Tibial nerve (tissue), 4 donors: ENCODE measurements at places on chromosomes 2 and 18. TPM values are rescaled to one million over a fixed set of nuclear protein-coding genes. Genes with fewer than 3 reads are reported as not detected.

- H3K4me1 ChIP-seq: peaks cover 18% of the 10 kb centered on the region
- H3K4me3 ChIP-seq: peak within 1 kb of the TSS; percentile 72
- H3K27ac ChIP-seq: peak within 1 kb of the TSS; percentile 65
- no peaks in the 10 kb centered on the region for H3K36me3 ChIP-seq
These were observed at the start of gene STEAP3 for GRCh38 chr2:119223521-119224390. Gene STEAP3 (plus strand): TSS chr2:119223834. CDS start chr2:119231013, 7,179 bp downstream.

DNA sequence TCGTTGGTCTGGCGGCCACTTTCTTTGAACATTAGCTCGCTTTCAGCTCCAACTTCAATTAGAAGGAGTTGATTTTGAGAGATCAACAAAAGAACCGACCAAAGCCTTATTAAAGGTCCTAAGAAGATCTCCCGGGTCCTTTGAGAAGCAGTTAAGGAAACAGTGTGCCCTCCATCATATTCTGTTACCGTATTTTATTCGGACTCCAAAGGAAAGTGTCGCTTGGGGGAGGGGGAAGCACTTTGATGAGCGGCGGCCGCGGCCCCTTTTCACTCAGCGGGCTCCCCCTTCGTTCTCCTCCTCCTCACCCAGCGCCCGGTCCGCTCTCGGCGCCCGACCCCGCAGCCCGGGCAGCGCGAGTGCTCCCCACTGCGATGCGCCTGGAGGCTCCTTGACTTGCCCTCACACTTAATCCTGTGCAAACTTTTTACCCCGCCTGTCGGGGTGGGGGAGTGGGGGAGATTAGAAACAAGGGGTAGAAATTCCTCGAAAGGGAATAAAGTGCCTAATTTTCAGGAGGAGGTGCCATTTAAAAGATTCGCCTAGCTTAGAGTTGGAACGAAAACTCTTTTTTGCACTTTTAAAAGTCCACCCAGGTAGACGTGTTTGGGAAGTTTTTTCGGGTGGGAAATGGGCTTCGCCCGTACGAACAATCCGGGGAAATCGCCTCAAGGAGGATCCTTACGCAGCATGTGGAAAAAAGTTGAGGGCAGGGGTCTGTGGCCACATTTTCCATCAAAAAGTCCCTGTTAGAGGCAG lies 1.2 kb upstream of the OTX1 start:
- H3K4me3 ChIP-seq: peak overlapping the region; percentile 34
- H3K27me3 ChIP-seq: no peaks in the 10 kb centered on the region

Gene NYAP2
- total RNA-seq: not detected

DNA sequence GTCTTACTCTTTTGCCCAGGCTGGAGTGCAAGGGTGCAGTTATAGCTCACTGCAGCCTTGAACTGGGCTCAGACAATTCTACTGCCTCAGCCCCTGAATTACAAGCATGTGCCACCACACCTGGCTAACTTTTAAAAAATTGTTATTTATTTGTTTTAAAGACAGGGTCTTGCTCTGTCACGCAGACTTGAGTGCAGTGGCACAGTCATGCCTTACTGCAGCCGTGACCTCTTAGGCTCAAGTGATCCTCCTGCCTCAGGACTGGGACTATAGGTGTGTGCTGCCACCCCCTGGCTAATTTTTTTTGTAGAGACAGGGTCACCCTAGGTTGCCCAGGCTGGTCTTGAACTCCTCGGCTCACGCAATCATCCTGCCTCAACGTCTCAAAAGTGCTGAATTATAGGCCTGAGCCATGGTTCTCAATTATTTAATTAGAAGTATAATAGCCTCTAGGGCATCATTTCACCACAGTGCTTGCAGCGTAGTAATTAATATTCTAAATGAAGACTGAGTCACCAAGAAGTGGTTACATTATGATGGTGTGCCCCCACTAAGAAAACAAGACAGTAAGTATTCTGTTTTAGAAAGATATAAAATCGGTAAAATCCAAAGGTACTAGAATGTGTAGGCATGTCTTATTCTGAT lies 69.6 kb downstream of the EML4 start:
- H3K27me3 ChIP-seq: no peaks in the 10 kb centered on the region
- H3K27ac ChIP-seq: no peak overlapping the region
- no peak for DNase-seq
- H3K4me1 ChIP-seq: no peaks in the 10 kb centered on the region
- no peak overlapping the region for H3K4me3 ChIP-seq

Gene CD226
- 0.39 TPM for total RNA-seq

DNA sequence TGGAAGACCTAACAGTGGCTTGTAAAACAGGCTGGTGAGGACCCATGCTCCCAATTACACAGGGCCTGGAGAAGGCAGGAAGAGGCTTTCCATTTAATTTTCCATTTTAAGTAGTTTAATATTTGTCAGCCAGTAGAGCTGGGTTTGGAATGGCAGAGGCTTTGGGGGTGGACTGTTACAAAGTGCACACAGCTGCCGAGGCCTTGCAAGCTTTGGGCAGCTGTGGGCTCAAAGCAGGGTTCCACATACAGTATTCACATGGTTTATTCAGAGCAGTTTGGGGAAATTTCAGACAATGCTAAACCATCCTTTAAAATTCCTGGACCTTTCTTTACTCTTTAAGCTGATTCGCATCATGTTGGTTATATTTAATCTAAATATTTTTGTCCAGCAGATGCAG lies 132.6 kb downstream of the WDSUB1 start:
- H3K4me1 ChIP-seq: peaks cover 4% of the 10 kb centered on the region
- no peak overlapping the region for H3K4me3 ChIP-seq
- no peak overlapping the region for H3K27ac ChIP-seq
- no peaks in the 10 kb centered on the region for H3K27me3 ChIP-seq

- no peak overlapping the region for H3K4me3 ChIP-seq
- no peaks in the 10 kb centered on the region for H3K36me3 ChIP-seq
- DNase-seq: no peak
- no peaks in the 10 kb centered on the region for H3K27me3 ChIP-seq
- H3K4me1 ChIP-seq: no peaks in the 10 kb centered on the region
These were observed 1560.6 kb upstream of the SLC39A10 start for GRCh38 chr2:194096402-194096801.

DNA sequence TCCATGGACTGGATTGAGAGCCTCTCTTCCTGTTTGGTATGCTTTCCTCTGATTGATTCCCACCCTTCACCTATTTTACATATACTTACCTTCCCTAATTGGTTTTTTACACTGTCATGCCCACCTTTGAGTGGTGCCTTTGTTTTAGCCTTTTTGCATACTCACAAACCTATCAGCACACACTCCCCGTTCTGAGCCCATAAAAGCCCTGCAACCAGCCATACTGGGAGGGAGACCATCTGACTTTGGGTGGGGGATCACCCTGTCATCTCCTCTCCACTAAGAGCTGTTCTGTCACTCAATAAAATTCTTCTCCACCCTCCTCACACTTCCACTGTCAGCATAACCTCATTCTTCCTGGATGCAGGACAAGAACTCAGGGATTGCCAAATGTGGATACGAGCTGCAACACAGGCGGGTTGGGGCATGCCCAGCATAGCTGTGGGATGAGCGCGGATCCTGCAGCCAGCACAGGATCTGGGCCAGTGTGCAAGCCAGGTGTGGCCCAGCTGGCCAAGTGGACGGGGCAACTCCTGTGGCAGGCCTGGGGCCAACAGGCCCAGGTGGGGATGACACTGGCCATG lies 9.4 kb upstream of the MOB1A start:
- no peaks in the 10 kb centered on the region for H3K36me3 ChIP-seq
- no peak overlapping the region for H3K4me3 ChIP-seq
- H3K27me3 ChIP-seq: no peaks in the 10 kb centered on the region
- no peak for DNase-seq

DNA sequence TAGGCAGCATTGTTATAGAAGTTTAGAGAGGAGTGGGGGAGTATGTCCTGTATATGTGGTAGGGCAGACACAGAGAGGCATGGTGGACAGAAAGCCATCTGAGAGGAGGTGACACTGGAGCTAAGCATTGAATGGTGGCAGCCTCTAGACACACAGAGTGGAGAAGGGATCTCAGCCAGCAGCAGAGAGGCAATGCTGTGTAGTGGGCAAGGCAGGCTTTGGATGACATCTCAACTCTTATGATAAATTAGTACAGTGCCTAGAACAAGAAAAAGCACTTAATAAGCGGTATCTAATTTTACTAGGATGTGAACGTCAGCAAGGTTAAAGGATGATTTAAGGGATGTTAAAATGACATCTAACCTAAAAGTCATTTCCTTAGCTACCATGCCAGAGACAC lies 22.5 kb upstream of the CERS6 start:
- no peaks in the 10 kb centered on the region for H3K36me3 ChIP-seq
- H3K27ac ChIP-seq: no peak overlapping the region
- no peaks in the 10 kb centered on the region for H3K27me3 ChIP-seq
- DNase-seq: no peak

- no peaks in the 10 kb centered on the region for H3K4me1 ChIP-seq
- DNase-seq: no peak
- no peak overlapping the region for H3K27ac ChIP-seq
- no peak overlapping the region for H3K4me3 ChIP-seq
- no peaks in the 10 kb centered on the region for H3K36me3 ChIP-seq
- H3K27me3 ChIP-seq: no peaks in the 10 kb centered on the region
These were observed 68.8 kb downstream of the LTBP1 start for GRCh38 chr2:33015421-33016142.

- no peaks in the 10 kb centered on the region for H3K36me3 ChIP-seq
- H3K4me1 ChIP-seq: no peaks in the 10 kb centered on the region
- H3K27ac ChIP-seq: no peak overlapping the region
- H3K27me3 ChIP-seq: no peaks in the 10 kb centered on the region
These were observed 158.8 kb upstream of the SLC39A10 start for GRCh38 chr2:195498176-195498575.

- no peak for DNase-seq
- H3K27me3 ChIP-seq: no peaks in the 10 kb centered on the region
- H3K4me1 ChIP-seq: no peaks in the 10 kb centered on the region
- no peak overlapping the region for H3K4me3 ChIP-seq
- no peak overlapping the region for H3K27ac ChIP-seq
These were observed 89.6 kb downstream of the TCF7L1 start for GRCh38 chr2:85222792-85223191.

DNA sequence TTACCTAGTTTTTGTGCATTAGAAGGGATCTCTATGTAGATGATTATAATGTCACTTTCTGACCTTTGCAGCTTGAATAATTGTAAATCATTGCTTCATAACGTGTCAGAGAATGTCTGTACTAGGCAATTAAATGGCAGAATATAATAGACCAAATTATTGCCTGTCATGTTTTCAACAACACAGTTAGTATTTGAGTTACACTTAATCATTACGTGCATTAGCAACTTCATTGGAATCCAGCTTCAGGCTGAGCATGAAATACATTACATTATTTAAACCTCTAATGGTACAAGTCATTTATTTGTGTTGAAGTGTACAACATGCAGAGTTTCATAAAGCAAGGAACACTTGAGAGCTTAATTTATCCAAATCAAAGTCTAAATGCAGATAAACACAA lies 48.0 kb downstream of the ZNF407 start:
- H3K27me3 ChIP-seq: no peaks in the 10 kb centered on the region
- no peak overlapping the region for H3K4me3 ChIP-seq
- no peak overlapping the region for H3K27ac ChIP-seq
- DNase-seq: no peak
- no peaks in the 10 kb centered on the region for H3K36me3 ChIP-seq
- no peaks in the 10 kb centered on the region for H3K4me1 ChIP-seq

Gene EFR3B
- 5.9 TPM for total RNA-seq

Gene RESP18
- total RNA-seq: not detected

DNA sequence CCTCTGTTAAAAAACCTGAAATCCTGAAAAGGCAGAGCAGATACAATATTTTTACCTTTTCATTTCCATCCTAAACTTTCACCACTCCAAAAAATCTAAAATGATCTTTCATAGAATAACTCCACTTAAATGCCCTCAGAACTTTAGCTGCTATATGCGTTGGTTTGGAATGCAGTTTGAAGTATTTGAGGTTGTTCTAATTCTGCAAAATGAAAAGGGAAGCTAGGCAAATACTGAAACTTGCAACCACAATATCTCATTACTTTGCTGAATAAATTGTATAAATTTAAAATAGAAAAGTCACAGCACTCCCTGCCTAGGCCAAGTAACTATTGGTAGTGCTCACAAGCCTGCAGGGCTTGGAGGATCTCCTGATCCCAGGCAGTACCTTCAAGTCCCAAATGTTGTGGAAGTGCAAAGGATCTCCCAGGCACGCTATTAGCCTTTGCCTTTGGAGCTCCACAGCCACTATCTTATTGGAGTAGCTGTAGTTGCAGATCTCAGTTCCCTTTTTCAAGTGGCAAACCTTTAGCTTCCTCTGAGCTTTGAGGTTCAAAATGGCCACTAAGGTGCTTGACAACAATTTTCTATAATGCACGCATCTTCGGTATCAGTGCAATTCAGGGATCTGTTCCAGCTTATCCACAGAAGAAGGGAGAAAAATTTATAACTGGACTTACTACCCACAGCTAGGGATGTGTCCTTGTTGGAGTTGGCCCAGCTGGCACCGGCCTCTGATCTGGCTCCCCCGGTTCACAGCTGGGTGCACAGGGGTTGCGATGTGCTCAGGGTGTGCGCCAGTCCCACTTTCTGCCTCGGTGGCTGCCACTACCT lies 43.4 kb upstream of the ANKRD62 start:
- no peaks in the 10 kb centered on the region for H3K27me3 ChIP-seq
- peak overlapping the region; percentile 15 for H3K4me3 ChIP-seq
- H3K27ac ChIP-seq: no peak overlapping the region
- no peak for DNase-seq
- no peaks in the 10 kb centered on the region for H3K36me3 ChIP-seq

Gene AGPS
- total RNA-seq: 33.9 TPM

- DNase-seq: no peak
- H3K36me3 ChIP-seq: no peaks in the 10 kb centered on the region
- no peak overlapping the region for H3K4me3 ChIP-seq
- no peaks in the 10 kb centered on the region for H3K4me1 ChIP-seq
These were observed 81.2 kb downstream of the ARL4C start for GRCh38 chr2:234415706-234416105.

- no peaks in the 10 kb centered on the region for H3K27me3 ChIP-seq
- H3K36me3 ChIP-seq: no peaks in the 10 kb centered on the region
- no peak for DNase-seq
- no peak overlapping the region for H3K27ac ChIP-seq
- no peaks in the 10 kb centered on the region for H3K4me1 ChIP-seq
- H3K4me3 ChIP-seq: no peak overlapping the region
These were observed 70.2 kb downstream of the LRRC30 start for GRCh38 chr18:7301094-7301493.

DNA sequence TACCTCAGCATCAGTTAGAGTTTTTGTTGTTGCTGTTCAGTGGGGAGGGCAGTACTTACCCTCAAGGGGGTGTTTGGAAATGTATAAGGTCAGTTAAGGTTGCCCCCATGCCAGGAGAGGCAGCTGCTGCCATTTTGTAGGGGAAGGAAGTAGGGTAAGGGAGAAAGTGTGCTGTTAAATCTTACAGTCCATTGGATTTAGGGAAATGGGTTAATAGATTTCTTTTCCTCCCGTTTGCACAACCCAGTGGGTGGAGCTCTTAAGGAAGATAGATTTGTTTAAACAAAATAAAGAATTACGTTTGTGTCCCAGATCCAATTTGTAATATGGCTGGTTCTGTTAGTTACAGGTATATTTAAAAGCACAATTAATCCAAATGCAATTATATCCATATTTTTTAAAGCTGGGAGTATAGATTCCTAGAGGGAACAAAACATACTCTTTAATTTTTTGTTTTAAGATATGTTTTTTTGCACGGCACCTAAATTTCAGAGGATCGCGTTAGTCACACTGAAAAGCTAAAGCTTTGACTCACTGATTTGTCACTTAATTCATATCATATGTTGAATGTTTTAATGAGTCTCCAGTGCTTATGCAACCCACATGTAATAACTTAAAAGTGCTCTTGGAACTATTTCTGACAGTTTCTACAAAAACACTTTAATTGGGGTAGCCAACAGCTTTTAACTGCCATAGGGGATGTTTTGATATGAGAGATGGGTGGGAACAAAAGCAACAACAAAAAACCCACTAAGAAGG lies 9.0 kb upstream of the CWC22 start:
- no peak overlapping the region for H3K27ac ChIP-seq
- no peak for DNase-seq
- H3K27me3 ChIP-seq: no peaks in the 10 kb centered on the region
- no peaks in the 10 kb centered on the region for H3K36me3 ChIP-seq
- H3K4me3 ChIP-seq: no peak overlapping the region

Gene DSG2
- 4.0 TPM for total RNA-seq
